ENCODE measurements at places on chromosomes 2 and 18. TPM values are rescaled to one million over a fixed set of nuclear protein-coding genes. Genes with fewer than 3 reads are reported as not detected.
A peak's percentile ranks its signal among the peaks of the same experiment; 100 is the strongest.

DNA sequence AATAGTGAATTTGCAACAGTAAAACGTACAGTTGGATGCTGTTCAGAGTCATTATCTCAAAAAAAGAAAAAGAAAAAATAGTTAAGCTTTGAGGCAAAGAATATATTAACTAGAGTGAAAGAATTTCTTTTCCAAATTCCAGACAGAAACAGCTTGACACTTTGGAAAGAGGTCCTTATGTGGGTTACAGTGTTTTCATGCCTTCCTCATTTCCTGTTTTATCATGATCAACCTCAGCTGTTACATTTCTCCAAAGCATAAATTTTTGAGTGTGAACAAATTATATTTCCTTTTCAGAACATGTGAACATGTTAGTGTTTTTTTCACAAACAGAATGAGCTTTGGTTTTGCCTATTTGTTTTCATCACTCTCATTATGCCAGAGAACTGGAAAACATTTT, 13.6 kb downstream of the FRZB start:
- H3K36me3 ChIP-seq: no peaks in the 10 kb centered on the region
- no peak overlapping the region for H3K4me3 ChIP-seq
- peak overlapping the region; percentile 20 for H3K27ac ChIP-seq

DNA sequence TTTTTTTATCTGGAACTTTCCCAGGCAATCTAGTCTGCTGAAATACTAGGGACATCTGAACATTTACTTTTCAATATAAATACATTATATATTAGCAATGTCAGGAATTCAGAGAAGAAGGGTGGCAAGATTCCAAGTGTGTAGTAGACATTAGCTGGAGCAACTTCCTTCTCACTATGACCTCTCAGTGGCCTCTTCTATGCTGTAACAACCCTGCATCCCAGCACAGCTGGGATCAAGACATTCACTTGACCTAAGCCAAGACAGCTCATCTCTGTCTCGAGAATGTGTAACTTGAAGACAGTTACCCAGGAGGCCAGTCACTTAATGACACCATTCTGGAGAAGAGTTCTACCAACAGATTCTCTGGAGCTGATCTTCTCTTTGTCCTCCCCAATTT, 61.7 kb upstream of the RALBP1 start:
- no peak overlapping the region for H3K4me3 ChIP-seq
- H3K27ac ChIP-seq: no peak overlapping the region
- H3K4me1 ChIP-seq: peaks cover 3% of the 10 kb centered on the region
- H3K27me3 ChIP-seq: no peaks in the 10 kb centered on the region

- no peaks in the 10 kb centered on the region for H3K4me1 ChIP-seq
- no peak overlapping the region for H3K27ac ChIP-seq
- H3K27me3 ChIP-seq: no peaks in the 10 kb centered on the region
- no peak for DNase-seq
Observed at GRCh38 chr2:125855204-125855603, 800.8 kb upstream of the GYPC start.

GRCh38 chr2:1849450-1849849, 105.1 kb upstream of the PXDN start:
- H3K4me1 ChIP-seq: peaks cover under 1% of the 10 kb centered on the region
- H3K27ac ChIP-seq: no peak overlapping the region
- no peaks in the 10 kb centered on the region for H3K36me3 ChIP-seq
- no peak overlapping the region for H3K4me3 ChIP-seq
- DNase-seq: no peak
- H3K27me3 ChIP-seq: peaks cover 26% of the 10 kb centered on the region

- no peaks in the 10 kb centered on the region for H3K36me3 ChIP-seq
- DNase-seq: no peak
Observed at GRCh38 chr2:18907508-18907907, 318.1 kb upstream of the NT5C1B start.

DNA sequence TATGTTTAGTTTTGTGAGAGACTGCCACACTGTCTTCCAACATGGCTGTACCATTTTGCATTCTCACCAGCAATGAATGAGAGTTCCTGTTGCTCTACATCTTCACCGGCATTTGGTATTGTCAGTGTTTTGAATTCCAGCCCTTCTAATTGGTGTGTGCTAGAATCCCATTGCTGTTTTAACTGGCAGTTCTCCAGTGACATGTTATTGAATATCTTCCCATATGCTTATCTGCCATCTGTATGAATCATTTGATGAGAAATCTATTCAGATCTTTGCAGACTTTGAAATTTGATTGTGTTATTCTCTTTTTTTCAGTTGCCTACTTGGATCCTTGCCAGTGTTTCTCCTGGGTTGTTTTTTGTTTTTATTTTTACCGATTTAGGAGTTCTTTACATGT, 99.0 kb downstream of the SNTG2 start:
- H3K27ac ChIP-seq: no peak overlapping the region
- H3K4me3 ChIP-seq: no peak overlapping the region
- H3K4me1 ChIP-seq: no peaks in the 10 kb centered on the region
- no peaks in the 10 kb centered on the region for H3K36me3 ChIP-seq
- no peak for DNase-seq

- peak overlapping the region; percentile 91 for H3K4me3 ChIP-seq
- DNase-seq: no peak
- no peaks in the 10 kb centered on the region for H3K36me3 ChIP-seq
- H3K4me1 ChIP-seq: peaks cover 15% of the 10 kb centered on the region
- H3K27ac ChIP-seq: no peak overlapping the region
Observed at GRCh38 chr18:63317556-63317946, 2.0 kb downstream of the BCL2 start.

- H3K27me3 ChIP-seq: no peaks in the 10 kb centered on the region
- H3K27ac ChIP-seq: no peak overlapping the region
- no peaks in the 10 kb centered on the region for H3K36me3 ChIP-seq
- no peak for DNase-seq
- no peak overlapping the region for H3K4me3 ChIP-seq
Observed at GRCh38 chr2:7758073-7758759, 841.0 kb downstream of the RNF144A start.

DNA sequence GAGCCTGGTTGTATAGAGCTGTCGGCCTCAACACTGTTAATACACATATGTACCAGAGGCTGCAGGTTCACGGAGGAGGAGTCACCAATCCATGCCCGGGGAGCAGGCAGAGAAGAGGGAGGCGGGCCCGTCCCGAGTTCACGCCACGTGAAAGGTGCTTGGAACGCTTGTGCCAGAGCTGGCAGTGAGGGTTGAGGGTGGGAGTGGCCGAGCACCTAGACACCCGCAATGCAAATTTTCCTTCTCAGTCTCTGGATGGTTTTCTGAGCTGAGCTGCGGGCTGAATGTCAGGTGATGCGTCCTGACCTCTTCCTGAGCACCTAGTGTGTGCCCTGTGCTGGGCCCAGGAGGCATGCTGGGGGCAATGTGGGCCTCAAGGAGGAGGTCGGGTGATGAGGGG, 52.2 kb downstream of the ODC1 start:
- H3K4me3 ChIP-seq: no peak overlapping the region
- H3K36me3 ChIP-seq: no peaks in the 10 kb centered on the region
- no peaks in the 10 kb centered on the region for H3K27me3 ChIP-seq
- no peak for DNase-seq
- no peak overlapping the region for H3K27ac ChIP-seq

- no peaks in the 10 kb centered on the region for H3K36me3 ChIP-seq
- H3K27me3 ChIP-seq: no peaks in the 10 kb centered on the region
- H3K27ac ChIP-seq: no peak overlapping the region
Observed at GRCh38 chr2:204794624-204795023, 249.3 kb downstream of the PARD3B start.

GRCh38 chr2:70962211-70962884, 16.1 kb upstream of the ANKRD53 start:
- no peak for DNase-seq
- H3K4me3 ChIP-seq: no peak overlapping the region
- H3K27me3 ChIP-seq: peaks cover 52% of the 10 kb centered on the region

GRCh38 chr2:22817197-22817596, 567.8 kb upstream of the KLHL29 start:
- H3K27ac ChIP-seq: no peak overlapping the region
- no peak overlapping the region for H3K4me3 ChIP-seq
- H3K36me3 ChIP-seq: no peaks in the 10 kb centered on the region
- no peaks in the 10 kb centered on the region for H3K4me1 ChIP-seq
- H3K27me3 ChIP-seq: peaks cover 5% of the 10 kb centered on the region
- DNase-seq: no peak

DNA sequence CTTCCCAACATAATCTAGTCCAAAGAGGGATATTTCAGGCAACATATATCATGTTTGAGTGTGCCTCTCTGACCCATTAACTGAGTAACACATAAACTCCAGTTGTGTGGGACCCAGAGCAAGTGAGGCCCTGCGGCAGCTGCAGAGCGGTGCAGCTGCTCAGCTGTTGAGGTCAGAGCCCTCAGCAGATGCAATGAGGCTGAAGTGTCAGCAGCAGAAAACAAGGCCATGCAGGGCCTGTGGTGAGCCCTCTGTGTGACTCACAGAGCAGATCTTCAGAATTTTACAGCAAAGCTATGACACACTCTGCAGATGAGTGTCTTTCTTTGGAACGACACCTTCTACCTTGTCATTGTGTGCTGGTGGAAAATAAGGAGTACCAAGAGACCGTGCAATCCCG, 168.5 kb downstream of the CBLN2 start:
- H3K27ac ChIP-seq: no peak overlapping the region

DNA sequence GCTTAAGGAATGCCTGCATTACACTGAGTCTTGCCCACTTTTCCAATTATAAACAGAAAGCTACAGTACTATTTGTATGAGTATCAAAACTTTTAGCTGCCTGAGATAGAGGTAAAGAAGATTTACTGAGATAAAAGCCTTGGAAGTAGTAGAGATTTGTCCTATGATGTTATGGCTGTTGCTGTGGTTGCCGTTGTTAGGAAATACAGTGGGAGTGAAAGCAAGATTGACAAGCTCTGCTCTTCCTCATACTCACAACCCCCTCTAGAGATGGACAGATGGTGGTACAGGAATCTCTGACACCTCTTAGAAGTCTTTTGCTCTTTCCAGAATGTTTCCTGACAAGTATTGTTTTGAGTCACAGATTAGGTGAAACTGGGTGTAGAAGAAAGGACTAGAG, 242.5 kb downstream of the RPIA start:
- H3K27me3 ChIP-seq: no peaks in the 10 kb centered on the region
- H3K4me3 ChIP-seq: no peak overlapping the region
- no peak for DNase-seq
- H3K27ac ChIP-seq: no peak overlapping the region
- H3K36me3 ChIP-seq: no peaks in the 10 kb centered on the region

- H3K36me3 ChIP-seq: no peaks in the 10 kb centered on the region
- H3K4me1 ChIP-seq: peaks cover 7% of the 10 kb centered on the region
Observed at GRCh38 chr2:74316627-74317295, 26.5 kb downstream of the SLC4A5 start.

- no peak for DNase-seq
- H3K36me3 ChIP-seq: no peaks in the 10 kb centered on the region
- no peaks in the 10 kb centered on the region for H3K27me3 ChIP-seq
Observed at GRCh38 chr18:61929881-61930640, 37.3 kb upstream of the RNF152 start.

Gene SLC30A3
- 7.4 TPM for polyA plus RNA-seq

Gene STARD6
- polyA plus RNA-seq: not detected

Gene PAX8
- polyA plus RNA-seq: 0.35 TPM

Gene TEKT4
- not detected for polyA plus RNA-seq

Gene HOXD4
- polyA plus RNA-seq: 0.13 TPM

Gene C2orf78
- not detected for polyA plus RNA-seq

Gene NDUFAF7
- 13.1 TPM for polyA plus RNA-seq

Gene FKBP1B
- polyA plus RNA-seq: 3.4 TPM

Data from heart right ventricle (tissue), 16 donors.